ENCODE measurements at places on chromosomes 6 and 20.

DNA sequence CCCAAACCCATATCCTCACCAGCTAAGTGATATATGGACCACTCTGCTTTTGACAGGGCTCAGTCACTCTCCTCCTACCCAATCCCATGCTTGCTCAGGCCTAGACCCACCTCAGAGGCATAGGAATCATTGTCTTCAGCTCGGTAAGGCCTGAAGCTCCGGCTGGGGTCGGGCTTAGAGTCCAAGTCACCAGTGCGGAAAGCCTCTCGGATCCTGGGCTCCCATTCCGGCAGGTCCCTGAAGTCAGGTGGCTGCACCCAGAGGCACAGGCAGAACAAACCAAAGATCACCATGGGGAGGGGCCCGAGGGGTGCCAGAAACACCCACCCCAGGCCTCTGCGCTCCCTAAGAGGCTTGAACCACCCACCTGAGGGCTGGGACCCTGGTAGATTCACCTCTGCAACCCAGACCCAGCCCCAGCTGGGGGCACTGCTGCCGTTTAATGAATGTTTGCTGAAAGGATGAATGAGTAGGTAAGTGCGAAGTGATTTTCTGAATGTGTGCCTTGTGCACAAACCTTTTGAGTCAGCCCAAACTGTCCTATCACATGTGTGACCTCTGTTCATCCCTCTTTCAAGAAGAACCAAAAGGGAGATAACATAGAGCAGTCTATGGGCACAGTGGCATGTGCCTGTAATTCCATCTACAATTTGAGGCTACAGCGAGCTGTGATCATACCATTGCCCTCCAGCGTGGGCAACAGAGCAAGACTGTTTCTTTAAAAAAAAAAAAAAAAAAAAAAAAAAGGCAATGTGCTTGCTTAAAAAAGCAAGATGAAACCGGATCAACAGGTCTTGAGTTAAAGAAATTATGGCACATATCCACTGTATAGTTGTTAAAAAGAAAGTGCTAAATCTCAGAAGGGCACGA is 39.3 kb upstream of the DSN1 start:
- DNase-seq: no peak

DNA sequence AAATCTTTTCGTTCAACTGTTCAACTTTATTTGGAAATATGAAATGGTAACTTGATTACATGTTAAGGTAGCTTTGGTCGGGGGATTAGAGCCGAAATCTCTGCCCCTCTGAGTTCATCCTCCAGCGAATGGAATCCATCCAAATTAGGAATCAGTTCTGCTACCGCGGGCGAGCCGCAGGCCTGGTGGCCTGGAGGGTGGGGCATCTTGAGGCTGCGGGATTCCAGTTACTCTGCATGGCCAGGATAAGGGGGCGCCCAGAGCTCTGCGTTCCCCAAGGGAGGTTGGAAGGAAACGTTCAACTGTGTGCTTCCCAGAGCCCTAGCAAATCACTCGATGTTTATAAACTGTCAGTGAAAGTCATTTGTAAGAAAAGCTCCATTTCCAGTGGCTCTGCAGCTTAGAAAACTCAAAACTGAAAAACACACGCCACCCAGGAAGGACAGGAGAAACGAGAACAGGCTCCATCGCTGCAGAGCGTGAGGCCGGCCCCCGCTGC is 262.2 kb downstream of the TAF4 start:
- DNase-seq: no peak

GRCh38 chr6:113326781-113327180 is 530.4 kb upstream of the MARCKS start:
- no peak for DNase-seq

DNA sequence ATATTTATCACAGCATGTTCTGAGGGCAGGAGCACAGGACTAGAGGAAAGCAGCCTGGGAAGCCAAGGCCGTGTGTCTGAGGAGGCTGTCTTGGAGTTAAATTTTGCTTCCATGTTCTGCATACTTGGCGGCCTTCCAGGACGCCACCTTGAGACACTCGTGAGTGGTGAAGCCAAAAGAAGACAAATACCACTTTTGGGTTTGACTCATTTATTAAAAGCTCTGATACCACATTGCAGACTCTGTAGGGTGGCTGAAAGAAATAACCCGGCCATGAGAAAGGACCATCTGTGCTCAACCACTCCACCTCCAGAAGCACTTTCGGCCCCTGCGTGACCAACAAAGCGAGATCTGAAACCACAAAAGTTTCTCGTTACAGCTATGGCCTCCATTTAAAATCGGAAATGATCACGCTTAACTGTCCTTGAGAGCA is 120.0 kb downstream of the TMEM242 start:
- no peak for DNase-seq

DNA sequence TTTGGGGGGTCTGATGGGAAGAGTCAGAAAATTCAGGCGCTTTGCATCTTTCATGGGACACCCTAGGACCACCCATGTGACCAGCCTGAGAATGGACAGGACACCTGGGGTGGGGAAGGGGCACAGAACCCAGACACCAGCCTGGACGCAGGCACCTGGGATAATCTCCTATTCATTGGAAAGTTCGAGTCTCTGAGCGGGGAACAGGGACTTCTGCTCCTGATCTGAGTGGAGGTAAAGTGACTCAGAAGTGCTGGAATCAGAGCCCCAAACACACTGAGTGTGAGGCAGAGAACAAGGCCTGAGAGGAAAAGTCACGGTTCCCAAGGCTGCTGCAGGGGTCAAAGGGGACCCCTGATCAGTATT is 1.4 kb downstream of the HLA-B start:
- no peak for DNase-seq
